ENCODE measurements at places on chromosomes 4 and X.

DNA sequence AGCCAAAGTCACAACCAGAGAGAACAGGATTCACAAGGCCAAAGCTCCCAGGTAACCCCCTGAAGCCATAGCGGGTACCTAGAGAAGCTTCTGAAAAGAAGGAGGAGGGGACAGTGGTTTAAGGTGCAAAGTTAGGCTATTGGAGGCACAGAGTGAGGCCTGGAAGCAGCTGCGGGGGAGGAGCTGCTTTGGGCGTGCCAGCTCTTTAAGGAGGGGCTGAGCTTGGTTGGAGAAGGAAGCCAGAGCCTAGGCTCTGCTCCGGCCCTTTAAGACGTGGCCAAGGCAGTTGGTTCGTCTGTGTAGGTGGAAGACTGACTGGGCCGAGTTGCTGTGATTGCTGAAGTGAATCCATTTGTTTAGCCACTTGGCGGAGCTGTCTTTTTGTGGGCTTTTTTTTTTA, 1.5 kb downstream of the KLF8 start:
- no peak for DNase-seq

DNA sequence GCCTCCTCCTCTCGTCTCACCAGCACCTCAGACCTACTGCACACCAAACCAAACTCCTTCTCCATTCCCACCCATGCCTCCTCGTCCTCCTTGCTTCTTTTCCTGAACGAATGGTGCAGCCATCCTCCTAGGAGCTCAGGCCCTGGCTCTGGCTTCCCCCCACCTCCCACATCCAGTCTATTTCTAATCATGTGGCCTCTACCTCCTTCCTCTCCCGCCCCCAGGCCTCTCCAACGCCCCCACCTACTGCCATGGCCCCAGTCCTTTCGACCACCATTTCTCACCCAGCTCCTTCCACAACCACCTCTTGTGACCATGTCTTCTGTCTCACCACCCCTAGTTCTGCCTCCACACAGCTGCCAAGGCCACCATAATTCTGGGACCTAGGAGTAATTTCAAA, 127.1 kb downstream of the PJA1 start:
- no peak for DNase-seq

- no peak for DNase-seq
These were observed 265.3 kb downstream of the GRIA3 start for GRCh38 chrX:123449335-123449734.

GRCh38 chrX:21374163-21374993, at the start of gene CNKSR2:
Gene CNKSR2 (plus strand): TSS chrX:21374418. CDS start chrX:21374898, 480 bp downstream.
- no peak for DNase-seq

- DNase-seq = no peak
These were observed 23.9 kb upstream of the ANOS1 start for GRCh38 chrX:8755813-8756212.

- DNase-seq = no peak
These were observed 43.5 kb upstream of the CITED1 start for GRCh38 chrX:72349190-72349589.

GRCh38 chrX:63402106-63402505, 51.0 kb upstream of the SPIN4 start:
- no peak for DNase-seq

GRCh38 chrX:18288716-18289115, 65.8 kb downstream of the SCML2 start:
- no peak for DNase-seq

DNA sequence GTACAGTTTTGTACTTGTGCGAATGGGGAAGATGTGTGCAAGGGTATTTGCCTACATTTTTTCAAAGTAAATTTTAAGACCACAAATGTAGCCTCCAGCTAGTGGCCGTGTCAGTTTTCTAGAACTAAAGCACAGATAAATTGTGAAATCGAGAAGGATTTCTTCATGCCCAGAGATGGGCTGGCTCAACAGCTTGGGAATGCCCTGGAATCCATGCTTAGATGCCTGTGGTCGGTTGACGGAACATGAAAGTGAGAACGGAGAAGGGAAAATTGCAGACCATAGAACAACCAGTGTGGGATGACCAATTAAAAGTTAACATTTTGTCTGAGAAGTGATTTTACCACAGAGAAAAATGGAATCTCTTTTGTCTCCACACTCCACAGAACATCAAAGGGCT, 73.2 kb upstream of the VCX2 start:
- no peak for DNase-seq

GRCh38 chr4:107050525-107051135, 14.5 kb upstream of the DKK2 start:
- DNase-seq = peak; percentile 11

DNA sequence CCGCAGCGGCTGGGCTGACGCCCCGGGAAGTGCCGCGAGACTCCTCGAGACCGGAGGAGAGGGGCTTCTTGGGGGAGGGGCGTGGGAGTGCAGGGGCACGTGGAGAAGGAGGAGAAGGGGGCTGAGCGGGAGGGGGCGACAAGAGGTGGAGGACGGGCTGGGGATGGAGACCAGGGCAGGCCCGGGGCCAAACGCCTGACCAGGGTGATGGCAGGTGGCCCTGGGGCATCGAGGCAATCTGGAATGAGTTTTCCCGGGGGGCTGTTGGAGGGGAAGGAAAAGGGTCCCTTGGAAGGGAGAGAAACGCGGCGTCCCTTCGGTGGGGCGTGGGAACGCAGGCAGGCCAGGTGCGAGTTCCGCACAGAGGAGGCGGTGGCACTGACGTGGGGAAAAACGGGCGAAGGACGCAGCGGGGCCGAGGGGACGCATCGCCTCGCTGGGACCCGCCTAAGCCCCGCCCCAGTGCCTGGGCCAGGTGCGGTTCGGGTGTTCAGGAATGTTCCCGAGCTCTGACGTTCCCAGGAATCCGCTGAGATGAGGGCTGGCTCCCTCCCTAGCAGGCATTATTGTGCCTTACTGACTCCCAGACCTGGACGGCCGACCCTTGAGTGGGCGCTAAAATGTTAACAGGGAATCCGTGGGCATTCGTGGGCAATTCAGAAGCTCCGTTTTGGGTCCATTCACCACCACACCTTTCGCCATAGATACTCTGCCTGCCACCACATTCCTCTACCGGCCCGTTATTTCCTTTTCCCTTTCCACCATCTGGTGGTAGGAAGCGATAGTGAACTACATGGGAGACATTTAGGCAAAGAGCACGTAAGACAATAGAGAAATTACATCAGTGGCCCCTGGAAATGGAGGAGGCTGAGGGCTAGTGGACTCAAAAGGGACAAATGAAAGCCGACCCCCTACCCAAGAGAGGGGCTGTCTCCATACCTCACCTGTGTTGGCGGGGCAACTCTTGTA, 795 bp upstream of the SH3KBP1 start:
- DNase-seq = peak; percentile 68

GRCh38 chr4:27176400-27176799, 315.8 kb downstream of the STIM2 start:
- DNase-seq = no peak

DNA sequence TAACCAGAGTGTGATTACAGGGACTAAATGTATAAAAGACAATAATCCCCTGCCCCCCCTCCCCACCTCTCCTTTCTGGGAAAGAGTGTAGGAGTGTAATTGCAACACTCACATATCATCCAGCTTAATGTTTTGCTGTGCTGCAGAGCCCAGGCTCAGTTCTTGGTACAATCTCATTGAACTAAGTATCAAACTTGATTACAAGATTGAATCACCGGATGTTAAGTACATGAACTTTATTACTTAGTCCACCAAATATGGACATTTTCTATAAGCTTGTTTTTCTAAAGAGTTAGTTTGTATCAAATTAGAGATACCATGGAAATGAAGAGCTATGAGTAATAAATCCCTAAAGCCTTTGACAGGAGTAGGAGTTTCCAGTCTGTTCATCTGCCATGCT, 559.1 kb downstream of the ZNF674 start:
- DNase-seq = no peak

GRCh38 chr4:61527888-61528287, 327.8 kb downstream of the ADGRL3 start:
- DNase-seq = no peak

- DNase-seq = no peak
These were observed 680.6 kb downstream of the TECRL start for GRCh38 chr4:63728480-63729177.

DNA sequence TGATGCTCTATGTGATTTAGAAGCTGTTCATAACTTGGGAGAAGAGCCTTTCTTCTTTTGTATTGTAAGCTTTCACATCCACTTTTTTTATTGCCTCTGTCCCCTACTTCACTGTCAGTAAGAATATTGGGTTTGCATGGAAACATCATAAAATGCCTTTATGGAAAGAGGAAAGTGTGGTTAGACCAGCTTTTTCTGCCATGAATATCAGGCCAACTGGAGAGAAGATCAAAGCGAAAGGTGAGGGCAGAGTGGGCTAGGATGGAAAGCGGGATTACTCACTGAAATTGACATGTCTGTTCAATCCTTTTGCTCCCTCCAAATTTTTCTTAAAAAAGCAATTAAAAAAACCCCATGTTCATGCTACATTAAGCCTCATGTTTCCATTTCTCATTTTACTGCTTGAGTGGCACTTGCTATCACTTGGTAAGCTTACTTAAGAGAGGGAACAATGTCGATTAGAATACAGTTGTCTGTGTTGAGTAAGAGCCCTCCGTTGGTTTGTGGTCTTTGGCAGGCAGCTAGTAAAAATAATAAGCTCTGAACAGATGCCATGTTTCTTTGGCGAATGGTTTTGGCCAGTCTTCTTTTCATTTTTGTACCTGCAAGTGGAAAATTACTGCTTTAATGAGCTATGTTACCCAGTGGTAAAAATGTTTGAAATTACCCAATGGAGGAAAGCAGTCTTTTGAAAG, 35.9 kb downstream of the SUPT20HL1 start:
- DNase-seq = peak; percentile 54

GRCh38 chrX:107561468-107562215, 66.7 kb upstream of the PRPS1 start:
- DNase-seq = no peak

DNA sequence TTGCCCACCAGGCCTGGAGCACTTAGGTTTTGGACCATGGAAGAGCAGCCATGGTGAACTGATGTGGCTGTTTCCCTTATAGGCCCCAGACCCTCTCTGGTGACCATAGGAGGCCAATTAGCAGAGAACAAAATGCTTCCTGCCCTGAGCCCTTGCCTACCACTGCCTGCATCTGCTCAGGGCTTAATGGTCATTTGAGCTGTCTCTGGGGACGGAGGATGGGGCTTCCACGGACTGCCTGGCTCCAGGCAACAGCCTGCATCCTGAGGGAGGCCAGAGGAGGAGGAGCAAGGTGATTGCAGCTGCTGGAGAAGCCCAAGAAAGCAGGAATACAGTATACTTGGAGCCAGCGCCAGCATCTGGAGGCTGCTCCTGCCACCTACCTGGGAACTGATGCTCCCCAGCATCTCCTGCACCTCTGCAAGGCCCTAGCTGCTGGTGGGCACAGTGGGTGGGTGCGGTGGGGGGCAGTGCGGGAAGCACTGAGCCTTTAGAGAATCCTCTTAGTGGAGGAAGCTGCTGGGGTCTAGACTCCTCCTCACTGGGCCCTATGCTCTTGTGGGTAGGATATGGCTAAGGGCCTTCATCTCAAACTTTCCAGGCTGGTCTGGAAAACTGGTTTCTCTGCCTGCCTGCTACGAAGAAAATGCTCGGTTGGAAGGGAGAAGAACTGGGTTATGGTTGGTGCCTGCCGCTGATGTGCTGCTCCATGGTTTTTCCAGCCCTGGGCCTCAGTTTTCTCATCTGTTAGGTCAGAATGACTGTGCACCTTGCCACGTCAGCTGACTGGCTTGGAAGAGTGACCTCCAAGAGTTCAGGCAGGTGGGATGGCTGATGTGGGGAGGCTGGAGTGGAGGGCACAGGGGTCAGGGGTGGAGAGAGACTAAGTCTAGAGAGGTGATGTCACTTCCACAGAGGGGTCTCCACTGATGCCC, 158.8 kb upstream of the PJA1 start:
- DNase-seq = no peak

- peak; percentile 67 for DNase-seq
These were observed 10.4 kb downstream of the HAUS7 start for GRCh38 chrX:153459986-153460385.

- no peak for DNase-seq
These were observed 2050.2 kb upstream of the AGA start for GRCh38 chr4:179492260-179493080.

GRCh38 chr4:174505892-174506291, 16.4 kb downstream of the HPGD start:
- DNase-seq = no peak

DNA sequence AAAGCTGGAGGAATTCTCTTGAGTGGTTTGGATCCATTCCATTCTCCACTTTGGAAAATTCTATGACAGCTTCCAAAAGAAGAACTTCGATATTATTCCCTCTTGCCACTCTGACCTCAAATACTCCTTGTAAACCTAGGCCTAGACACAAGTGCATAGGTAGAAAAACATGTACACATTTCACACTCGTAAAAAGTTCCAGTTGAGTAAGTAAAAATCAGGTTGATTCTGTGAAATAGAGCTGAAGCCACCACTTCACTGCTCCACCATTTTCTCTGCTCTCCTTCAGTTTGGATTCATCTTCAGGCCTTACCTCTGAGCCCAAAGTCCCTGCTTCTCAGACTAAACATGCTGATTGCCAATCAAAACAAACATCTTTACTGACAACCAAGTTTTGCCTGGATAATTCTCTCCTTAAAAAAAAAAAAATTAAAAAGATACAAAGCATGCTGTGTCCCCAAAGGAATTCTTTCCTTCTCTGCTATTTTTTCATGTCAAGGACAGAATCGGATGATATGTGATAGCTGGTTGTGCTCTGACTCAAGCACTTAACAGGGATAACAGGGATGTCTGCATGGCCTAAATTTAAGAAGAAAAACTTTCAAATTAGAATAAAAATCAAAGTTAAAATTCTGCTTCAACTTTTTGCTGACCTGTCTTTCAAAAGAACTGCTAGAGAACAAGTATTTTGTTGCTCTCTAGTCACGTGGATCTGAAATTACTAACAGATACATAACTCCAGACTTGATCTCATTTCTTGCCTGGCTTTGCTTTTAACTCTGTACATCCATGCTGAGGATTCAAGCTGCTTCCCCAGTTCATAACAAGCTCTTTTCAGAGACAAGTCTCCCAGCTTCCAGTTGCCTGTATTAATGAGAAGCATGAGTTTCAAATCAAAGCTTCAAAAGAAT, 420.9 kb upstream of the INTU start:
- no peak for DNase-seq

DNA sequence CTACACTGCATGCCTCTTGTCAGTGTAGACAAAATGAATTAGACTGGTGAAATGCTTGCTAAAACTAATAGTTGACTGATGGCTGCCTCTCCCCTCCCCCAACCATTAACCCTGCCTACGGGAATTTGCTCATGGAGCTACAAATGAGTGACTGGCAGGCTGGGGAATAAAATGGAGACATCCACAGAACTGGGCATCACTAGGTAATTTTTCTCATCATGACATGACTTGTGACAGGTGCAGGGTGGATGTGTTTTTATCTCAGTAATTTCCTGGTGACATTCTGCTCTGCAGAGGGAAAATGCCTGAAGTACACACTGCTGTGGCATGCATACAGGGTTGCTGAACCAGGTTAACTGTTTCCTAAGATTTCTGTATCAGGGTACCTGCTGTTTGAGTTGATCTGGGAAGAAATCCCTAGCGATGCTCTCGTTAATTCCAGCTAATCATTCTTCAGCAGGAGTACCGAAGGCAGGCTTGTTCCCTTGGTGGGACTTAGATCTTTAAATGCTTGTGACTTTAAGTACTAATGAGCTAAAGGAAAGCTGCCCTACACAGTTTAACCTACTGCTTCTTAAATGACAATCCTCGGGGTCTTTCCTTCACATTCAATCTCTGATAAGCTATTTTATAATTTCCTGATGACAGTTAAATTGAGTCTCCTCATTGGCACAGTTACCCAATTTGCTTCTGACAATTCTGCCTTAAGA, 376.3 kb upstream of the LCORL start:
- DNase-seq = no peak

All from dermis microvascular lymphatic vessel endothelial cell (primary cell).